Aorta (tissue), 5 donors: ENCODE measurements at places on chromosomes 11 and 22.
A peak's percentile ranks its signal among the peaks of the same experiment; 100 is the strongest.

- no peak for DNase-seq
Observed at GRCh38 chr11:46912526-46913150, 5.7 kb downstream of the LRP4 start.

- DNase-seq, result no peak
Observed at GRCh38 chr11:65206901-65207300, 25.2 kb downstream of the CAPN1 start.

DNA sequence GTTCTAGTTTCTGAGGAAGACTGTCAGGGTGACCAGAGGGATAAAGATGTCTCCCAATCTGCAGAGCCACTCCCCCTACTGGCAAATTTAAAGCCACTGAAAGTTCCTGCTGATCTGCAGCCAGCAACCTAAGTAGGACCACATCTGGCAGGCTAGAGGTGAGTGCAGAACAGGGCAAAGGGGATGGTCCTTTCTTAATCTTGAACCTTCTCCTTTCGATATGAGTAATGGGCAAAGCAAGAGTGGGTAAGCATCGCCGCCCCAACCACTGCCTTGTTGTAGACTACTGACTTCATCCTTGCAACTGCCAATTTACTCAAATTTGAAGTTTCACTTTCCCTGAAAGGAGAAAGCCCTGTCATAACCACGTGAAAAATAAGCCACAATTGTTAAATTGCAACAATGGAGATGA lies 30.7 kb downstream of the SCUBE2 start:
- no peak for DNase-seq

DNA sequence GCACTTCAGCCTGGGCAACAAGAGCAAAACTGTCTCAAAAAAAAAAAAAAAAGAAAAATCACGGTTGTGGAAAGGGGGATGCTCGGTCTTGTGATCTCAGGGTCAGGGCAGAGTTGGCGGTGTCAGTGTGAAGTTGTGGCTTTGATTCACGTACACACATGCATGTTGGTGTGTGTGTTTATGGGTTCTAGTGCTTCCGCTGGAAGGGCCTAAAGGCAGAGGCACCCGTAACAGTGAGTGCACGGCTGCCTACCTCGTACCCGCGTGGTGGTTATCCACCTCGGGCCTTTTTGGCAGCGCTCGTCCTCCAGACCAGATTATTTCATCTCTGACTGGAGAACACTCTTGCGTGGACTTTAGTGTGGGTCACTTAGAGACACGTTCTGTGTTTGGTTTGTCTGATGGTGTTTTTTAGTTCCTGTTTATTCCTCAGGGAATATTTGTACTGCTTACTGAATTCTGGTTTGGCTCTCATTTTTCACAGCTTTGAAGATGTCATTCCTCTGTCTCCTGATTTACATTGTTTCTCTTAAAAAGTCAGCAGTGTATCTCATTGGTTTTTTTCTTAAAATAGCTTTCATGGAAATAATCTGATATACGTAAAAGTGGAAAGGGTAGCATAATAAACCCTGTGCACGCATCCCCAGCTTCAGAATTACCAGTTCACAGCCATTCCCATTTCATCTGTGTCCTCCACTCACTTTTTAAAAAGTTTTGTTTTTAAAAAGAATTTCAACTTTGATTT lies 15.6 kb downstream of the ZBED4 start:
- DNase-seq, result no peak

GRCh38 chr11:68582416-68583040 lies 101.8 kb upstream of the GAL start:
- DNase-seq, result no peak

DNA sequence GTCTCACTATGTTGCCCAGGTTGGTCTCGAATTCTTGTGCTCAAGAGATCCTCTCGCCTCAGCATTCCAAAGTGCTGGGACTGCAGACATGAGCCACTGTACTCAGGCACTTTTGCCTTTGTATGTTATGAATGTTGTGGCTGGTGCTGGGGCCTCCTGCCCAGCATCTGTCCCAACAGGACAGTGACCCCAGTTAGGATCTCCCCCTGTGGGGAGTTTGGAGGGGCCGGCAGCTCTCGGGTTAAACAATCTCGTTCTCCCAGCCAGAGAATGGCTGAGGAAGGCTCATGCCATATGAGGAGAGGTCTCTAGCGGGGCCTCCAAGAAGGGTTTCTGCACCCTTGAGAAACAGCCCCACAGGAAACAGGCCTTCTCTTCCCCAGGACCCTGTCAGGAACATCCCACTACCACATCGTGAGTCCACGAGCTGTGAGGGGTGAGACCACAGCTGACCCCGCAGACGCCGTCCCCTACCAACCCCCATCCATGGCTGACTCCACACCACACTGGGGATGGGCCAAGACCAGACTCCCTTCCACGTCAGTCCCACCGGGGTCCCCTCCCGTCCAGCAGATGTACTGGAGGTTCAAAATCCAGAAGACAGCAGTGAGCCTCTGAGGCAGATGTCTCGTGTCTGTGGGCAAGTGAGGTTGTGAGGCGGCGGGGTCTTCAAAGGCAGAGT lies 54.1 kb downstream of the SHANK2 start:
- DNase-seq, result peak; percentile 65

DNA sequence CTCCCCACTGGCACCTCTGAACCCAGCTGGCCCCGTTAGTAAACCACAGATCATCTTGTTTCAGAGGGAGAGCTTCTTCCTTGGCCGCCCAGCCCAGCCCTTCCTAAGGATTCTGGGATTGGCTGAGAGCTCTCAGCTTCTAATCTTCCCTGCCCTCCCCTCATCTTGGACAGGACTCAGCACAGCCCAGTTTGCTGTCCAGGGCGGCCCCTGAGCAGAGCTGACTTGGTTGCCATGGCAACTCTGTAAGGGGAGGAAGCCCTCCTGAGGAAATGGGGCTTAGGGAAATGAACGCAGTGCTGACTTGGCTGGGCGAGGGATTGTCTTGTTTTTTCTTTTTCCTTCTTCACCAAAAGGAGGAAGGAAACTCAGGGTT lies 4.6 kb downstream of the APOL4 start:
- peak; percentile 80 for DNase-seq

DNA sequence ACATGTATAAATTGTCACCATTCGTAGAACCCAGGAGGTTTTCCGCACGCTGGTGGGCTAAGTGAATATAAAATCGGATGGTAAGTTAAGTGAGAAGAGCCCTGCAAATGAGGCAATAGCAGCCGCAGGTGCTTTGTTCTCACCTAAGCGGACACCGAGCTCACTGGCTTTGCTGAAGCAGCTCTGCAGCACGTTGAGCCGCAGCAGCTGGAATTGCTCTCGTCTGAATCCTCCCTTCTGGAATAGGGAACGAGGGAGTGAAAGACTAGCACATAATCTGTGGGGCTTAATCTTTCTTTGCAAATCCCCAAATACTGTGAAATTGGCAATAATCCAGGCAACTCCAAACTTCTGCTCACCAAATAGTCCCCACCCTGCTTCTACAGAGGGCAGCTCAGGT lies 488.1 kb downstream of the NTM start:
- DNase-seq, result no peak

GRCh38 chr11:43983221-43983810 lies 40.9 kb downstream of the C11orf96 start:
- no peak for DNase-seq

DNA sequence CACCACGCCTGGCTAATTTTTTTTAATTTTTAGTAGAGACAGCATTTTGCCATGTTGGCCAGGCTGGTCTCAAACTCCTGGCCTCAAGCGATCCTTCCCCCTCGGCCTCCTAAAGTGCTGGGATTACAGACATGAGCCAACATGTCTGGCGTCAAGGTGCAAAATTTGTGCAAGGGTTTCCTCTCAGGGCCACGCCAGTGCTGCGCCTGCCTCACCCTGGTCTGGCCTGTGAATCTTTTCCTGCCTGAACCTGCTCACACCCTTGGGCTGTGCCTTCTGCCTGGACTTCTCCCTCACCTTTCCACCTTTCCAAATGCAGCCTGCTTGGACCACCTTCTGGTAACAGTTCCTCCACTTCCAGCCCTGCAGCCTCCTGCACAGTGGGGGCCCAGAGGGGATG lies 43.4 kb downstream of the MCM5 start:
- DNase-seq, result no peak

- DNase-seq, result no peak
Observed at GRCh38 chr11:69370984-69371709, 77.2 kb downstream of the MYEOV start.

DNA sequence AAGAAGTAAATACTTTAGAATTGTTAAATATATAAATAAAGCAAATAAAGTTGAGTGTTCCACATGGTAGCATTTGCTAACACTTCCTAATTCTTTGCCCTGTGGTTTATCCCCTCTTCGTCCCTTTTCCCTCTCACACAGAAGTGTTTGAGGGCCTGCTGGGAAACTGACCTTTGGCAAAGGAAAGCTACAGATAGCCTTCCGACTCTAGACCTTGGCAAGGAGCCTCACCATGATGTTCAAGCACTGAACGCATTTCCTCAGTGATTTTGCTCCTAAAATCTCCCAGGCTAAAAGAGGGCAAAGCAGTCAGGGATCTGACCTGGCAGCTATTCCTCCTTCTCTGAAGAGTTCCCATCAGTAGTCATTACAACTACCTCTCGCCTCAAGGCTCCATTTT lies 52.5 kb upstream of the HORMAD2 start:
- no peak for DNase-seq

DNA sequence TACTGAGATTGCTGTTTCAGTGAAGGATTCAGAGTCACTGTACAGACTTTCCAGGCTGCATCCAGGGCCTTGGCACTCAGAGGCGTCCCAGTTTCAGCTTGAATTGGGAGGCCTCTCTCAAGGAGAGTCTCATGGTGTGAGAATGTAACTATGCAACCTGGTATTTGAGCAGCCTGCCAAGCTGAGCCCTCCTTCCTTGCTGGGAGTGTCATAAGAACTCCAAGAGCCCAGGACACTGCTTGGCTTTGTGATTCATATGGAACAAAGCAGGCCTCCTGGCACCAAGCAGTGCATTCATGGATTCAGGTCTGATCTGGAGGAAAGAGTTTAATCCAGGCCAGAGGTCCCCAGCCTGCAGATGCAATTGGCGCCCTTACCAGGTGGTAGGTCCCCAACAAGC lies 171.7 kb downstream of the DBX1 start:
- peak; percentile 75 for DNase-seq

- DNase-seq, result no peak
Observed at GRCh38 chr11:9057007-9057406, 34.4 kb downstream of the SCUBE2 start.

DNA sequence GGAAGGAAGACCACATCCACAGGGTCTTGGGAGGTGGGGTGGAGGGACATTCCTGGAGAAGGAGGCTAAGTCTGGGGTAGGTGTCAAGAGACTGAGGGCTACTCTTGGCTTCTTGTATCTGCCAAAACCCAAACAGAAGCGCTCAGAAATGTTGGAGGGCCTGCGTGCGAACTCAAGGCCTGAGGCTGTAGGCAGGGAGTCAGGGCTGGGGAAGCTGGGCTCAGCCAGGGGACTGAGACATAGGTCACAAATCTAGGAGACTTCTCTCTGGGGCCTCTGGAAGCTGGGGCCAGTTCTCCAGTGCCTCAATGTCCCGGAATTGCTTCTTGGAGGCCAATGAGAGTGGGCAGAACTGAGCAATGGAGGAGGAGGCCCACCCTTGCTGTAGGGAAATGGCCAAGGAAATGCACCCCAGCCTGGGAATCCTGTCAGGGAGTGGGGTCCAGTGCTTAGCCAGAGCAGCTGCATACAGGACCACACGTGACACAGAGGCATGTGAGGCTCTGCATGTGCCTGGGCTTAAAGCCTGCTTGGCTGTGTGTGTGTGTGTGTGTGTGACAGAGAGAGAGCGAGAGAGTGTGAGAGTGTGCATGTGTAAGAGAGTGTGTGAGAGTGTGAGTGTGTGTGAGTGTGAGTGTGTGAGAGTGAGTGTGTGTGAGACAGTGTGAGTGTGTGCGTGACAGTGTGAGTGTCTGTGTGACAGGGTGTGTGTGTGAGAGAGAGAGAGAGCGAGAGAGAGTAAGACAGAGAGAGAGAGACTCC lies 141.3 kb downstream of the ST3GAL4 start:
- DNase-seq, result no peak

DNA sequence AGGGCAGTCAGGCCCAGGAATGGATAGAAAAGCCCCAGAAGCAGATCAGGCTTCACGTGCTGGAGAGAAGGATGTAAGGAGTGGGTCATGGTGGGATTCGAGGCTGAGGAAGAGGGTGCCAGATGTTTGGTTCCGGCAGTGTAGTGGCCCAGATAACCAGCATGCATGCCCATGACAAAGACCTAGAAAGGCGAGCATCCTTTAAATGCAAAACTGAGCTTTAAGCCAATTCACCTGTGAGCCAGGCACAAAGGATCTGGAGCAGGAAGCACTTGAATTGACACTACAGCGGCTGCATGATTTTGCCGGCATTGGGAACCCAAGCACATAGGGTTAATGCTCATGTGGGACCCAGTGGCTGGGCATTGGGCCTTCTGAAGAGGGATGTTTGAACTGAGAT lies 185.5 kb downstream of the TRIM29 start:
- DNase-seq, result no peak

DNA sequence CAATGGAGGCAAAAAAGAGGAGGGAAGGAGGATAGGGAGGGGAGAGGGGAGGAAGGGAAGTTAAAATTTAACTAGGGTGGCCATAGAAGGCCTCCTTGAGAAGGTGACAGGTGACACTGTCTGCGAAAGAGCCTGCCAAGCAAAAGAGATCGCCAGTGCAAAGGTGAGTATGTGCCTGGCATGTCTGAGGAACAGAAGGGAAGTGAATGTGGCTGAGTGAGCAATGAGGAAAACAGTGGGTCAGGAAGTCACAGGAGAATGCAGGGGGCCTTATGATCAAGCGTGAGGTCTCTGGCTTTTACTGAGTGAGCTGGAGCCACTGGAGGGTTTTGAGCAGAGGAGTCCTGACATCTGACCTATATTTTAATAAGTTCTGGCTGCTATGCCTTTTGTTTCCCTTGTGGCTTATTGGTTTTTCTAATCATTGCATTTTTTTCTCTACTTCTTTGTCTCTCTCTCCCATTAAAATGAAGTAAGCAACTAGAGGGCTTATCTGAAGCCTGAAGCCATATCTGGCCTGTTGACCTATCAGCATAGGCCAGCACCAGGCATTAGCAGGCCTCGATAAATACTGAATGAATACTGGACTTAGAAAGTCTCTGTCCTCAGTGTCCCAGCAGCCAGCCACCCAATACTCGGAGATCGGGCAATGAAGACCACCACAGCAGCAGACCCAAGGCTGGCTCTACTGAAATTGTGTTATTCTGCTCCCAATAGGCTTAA lies 5.6 kb downstream of the AP1B1 start:
- no peak for DNase-seq

DNA sequence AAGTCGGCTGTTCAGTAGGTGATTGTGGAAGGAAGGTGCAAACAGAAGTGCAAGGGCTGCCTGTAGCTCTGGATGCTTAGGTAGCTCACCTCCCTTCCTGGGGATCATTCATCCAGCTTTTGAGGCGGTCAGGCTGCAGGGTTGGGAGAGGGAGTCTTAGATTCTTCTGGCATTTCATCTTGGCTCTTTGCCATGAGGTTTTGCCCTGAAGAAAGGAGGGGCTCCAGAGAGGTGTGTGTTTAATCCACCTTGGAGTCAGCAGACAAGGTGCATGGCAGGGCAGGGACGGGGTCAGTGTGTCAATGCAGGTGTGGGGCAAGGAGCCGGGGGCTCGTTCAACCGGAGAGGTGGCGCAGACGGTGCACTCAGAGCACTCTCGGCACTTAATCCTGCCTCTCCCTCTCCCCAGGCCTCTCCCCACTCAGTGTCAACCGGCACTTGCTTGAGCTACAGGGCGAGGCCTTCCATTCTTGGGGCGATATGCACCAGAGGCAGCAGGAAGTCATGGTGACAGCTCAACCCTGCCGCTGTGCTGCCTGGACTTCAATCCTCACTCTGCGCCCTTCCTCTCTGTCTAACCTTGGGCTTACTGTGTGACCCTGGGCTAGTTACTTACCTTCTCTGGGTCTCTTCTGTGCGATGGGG lies 7.2 kb downstream of the ADAMTS15 start:
- DNase-seq, result peak; percentile 71
